D341Med (cell line): ENCODE measurements at places on chromosomes 12 and 14.

DNA sequence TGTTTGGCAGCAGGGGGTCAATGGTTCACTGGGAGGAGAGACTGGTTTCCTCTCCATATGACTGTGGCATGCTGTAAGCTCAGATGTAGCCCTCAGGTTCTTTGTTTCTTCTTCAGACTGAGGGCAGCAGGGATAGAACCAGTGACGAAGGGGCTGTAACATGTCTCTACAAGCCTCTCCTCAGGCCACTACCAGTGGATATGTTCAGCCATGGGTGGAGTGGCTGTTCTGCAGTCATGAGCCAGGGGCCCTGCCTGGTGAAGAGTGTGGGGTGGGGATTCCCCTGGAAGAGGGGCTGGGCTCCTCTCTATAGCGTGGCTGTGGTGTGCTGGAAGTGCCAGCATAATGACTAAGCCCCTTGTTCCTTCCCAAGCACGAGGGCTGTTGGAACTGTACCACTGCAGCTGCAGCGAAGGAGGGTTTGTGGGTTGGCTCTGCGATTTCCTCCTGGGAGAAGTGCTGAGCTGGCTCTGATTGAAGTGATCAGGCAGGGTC is 55.8 kb downstream of the CMAS start:
- DNase-seq = no peak

- peak; percentile 72 for DNase-seq
Measured at GRCh38 chr14:74913986-74914573, 9.0 kb downstream of the RPS6KL1 start.

DNA sequence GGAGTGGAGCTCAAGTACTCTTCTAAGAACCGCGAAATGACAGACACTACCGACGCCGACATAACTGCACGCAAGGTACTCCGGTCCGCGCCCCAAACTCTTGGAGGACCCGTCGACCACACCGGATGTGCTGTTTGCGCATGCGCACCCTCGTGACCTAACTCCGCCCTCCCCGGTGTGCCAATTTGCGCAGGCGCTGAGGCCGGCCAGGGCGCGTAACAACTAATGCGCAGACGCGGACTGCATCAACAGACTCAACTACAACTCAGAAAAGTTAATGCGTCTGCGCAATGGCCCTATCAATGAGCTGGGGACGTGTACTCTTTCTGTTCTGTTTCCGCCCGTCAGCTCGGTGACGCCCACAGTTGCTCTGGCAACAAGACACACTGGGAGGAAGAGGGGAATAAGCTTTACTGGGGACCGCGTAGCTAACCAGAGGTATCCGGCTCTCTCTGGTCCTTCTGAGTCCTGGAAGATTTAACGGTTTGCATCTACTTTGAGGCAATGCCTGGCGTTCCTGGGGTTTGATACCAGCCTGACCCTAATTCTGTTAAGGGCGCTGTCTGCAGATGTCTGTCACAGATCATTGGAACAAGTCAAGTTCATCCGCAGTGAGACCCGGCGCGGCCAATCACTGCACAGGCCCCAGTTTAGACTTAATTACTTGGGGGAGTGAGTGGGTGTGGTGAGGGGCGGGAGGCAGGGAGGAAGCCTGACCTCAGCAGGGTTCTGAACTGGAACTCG is at the start of gene DAD1:
TSS of gene DAD1 (minus strand) at position 129 of the 744 bp plus-strand sequence. CDS start at position 62, 67 bp downstream.
- peak; percentile 99 for DNase-seq

- DNase-seq = no peak
Measured at GRCh38 chr12:13289653-13290289, 93.2 kb downstream of the EMP1 start.

GRCh38 chr12:25529738-25530137 is 23.3 kb downstream of the LMNTD1 start:
- DNase-seq = no peak

- no peak for DNase-seq
Measured at GRCh38 chr14:103232031-103232808, 101.8 kb upstream of the EIF5 start.

DNA sequence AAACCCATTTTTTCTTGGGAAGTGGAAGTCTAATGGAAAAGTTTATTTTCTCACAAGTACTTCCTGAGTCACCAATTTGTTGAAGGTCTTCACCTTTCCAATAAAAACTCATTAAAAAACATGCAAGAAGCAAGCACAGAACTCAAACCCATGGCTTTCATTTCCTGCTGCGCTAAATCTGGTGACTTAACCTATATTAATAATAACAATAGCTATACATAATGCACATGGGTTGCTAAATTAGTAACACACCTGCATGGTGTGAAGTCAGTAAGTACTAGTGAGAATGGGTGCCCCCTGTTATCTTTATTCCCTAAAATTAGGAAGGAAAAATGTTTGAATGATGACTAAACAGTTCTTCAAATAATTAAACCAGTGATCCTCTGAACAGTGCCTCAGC is 52.3 kb downstream of the PPP2R5C start:
- DNase-seq = no peak

DNA sequence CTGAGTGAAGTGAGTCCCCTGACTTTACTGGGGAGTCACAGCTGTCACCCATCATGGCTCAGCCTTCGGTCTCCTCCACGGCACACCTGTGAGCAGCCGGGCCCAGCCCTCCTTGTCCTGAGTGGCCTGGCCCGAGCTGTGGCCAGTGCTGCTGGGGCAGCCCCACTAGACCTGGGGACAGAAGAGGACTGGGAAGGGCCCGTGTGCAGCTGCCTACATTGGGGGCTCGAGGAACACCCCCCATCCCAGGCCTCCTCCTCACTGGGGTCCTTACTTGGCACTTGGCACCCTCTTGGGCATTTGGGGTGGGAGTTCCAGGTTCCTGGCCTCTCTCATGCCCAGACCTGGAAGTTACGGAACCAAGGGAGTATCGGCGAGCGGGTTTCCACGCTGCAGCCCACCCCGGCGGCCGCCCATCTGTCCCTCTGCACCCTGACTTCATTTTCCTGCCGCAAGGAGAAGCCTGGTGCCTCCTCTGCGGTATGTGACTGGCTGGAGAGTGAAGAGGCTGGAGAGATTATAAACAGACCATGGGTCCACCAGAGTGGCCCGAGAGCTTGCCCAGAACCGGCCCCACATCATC is 179.7 kb downstream of the KIF26A start:
- DNase-seq = no peak

GRCh38 chr14:96233661-96234060 is 22.3 kb upstream of the BDKRB1 start:
- no peak for DNase-seq

- no peak for DNase-seq
Measured at GRCh38 chr12:121793440-121793837, at the start of gene RHOF. RHOF (minus strand) TSS chr12:121793688; CDS start chr12:121793633, 55 bp downstream.
